ENCODE measurements at places on chromosomes 16 and 17. TPM values are rescaled to one million over a fixed set of nuclear protein-coding genes. Genes with fewer than 3 reads are reported as not detected.

Gene RAP1GAP2
- total RNA-seq = 1.3 TPM

Gene CHST6
- 0.16 TPM for total RNA-seq

Gene DHX38
- total RNA-seq = 144 TPM

Gene OR3A3
- not detected for total RNA-seq

Gene ABCC11
- total RNA-seq = not detected

Gene USP6
- not detected for total RNA-seq

Gene CACNB1
- 2.3 TPM for total RNA-seq

Gene SLC5A10
- total RNA-seq = under 0.01 TPM

Gene CMTM2
- not detected for total RNA-seq

Gene CDH11
- total RNA-seq = 15.4 TPM

Gene JPH3
- 0.44 TPM for total RNA-seq

Data from bladder microvascular endothelial cell (primary cell).